ENCODE measurements at places on chromosomes 1 and 21.

DNA sequence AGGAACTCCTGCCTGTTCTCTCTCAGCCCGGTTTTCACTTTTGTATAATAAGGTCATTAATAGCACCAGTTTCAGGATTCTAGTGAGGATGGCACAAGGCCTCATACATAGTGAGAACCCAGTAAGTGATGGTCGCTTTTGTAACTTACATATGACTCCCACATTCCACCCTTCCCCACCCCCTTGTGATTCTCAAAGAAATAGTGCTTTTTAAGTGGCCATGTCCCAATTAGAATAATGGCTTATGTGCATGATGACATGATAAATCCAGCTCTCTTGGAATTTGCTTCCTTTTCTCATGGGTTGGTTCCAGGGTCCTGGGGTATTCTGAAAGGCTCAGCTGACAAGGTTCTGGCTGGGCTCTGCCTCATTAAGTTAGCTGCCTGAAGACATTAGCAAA lies 189.9 kb downstream of the URB2 start:
- no peak for DNase-seq

- DNase-seq, result peak; percentile 27
Observed at GRCh38 chr1:43147625-43148327, 24.3 kb downstream of the EBNA1BP2 start.

GRCh38 chr1:161676441-161676840 lies 13.5 kb downstream of the FCGR2B start:
- no peak for DNase-seq

- DNase-seq, result no peak
Observed at GRCh38 chr1:9028921-9029705, 2.9 kb upstream of the SLC2A7 start.

GRCh38 chr1:64312431-64312830 lies 109.0 kb downstream of the UBE2U start:
- no peak for DNase-seq

- DNase-seq, result no peak
Observed at GRCh38 chr1:160722726-160723125, 11.1 kb upstream of the CD48 start.

- DNase-seq, result no peak
Observed at GRCh38 chr1:183778568-183779433, 26.1 kb upstream of the RGL1 start.

DNA sequence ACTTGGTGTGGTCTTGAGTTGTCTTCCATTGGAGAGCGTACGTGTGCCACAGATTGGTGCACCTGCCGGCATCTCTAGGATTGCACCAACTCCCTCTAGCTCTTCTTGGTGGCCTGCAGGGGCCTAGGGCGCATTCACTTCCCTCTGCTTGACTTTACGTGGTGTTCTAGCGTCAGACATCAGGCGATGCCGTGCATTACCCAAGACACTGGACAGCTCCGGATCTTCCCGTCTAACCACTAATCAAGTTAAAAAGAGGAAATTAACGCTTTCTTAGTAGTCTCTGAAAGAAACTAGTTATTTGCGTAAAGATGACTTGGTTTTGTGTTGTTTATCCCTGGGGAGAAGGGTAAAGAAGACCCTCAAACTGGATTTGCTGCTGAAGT lies 510 bp upstream of the IL10RB start:
- DNase-seq, result no peak

DNA sequence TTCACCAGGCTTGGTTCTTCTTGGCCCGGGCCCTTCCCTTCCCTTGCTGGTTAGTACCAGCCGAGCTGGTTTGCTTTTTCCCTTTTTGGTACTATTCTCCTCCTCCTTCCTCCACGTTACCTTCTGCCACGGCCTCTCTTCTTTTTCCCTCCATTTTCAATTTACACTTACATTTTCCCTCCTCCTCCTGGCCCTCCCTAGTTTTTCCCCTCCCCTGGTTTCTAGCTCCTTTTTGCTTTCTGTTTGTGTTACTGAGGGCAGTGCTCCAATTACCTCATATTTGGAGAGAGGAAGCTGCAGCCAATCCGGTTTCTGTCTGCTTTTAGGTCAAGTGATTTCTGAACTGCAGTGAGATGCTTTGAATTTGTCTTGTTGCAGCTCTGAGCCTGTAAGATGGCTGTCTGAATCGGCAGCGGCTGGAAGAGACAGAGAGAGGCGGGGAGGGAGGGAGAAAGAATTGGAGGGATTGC lies 63.7 kb downstream of the MACF1 start:
- peak; percentile 66 for DNase-seq

- no peak for DNase-seq
Observed at GRCh38 chr1:107547363-107548155, 406.7 kb downstream of the NTNG1 start.

GRCh38 chr1:61224609-61225008 lies 142.2 kb downstream of the NFIA start:
- no peak for DNase-seq

GRCh38 chr21:15837645-15838044 lies 107.9 kb downstream of the USP25 start:
- DNase-seq, result no peak

GRCh38 chr21:15000081-15000480 lies 64.7 kb downstream of the NRIP1 start:
- DNase-seq, result no peak

GRCh38 chr1:79781261-79781660 lies 774.7 kb upstream of the ADGRL4 start:
- no peak for DNase-seq

DNA sequence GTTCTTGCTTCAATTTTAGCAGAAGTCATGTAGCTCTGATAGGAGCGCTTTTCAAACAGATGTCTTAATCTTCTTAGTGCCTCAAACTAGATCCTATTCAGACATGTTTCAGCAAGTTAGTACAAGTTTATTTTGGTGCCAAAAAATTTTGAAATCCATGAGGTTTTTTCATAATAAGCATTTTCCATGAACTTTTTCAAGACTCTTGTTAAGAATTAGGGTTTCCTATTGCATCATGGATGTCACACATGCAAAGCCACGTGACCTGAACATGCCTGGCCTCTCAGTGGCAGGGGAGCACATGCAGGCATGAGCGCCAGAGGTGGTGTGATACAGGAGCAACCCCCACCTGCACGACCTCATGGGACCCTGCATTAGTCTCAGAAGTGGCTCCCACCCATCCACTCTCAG lies 67.6 kb downstream of the POFUT2 start:
- DNase-seq, result no peak

- DNase-seq, result no peak
Observed at GRCh38 chr1:238153939-238154338, 263.2 kb upstream of the ZP4 start.

DNA sequence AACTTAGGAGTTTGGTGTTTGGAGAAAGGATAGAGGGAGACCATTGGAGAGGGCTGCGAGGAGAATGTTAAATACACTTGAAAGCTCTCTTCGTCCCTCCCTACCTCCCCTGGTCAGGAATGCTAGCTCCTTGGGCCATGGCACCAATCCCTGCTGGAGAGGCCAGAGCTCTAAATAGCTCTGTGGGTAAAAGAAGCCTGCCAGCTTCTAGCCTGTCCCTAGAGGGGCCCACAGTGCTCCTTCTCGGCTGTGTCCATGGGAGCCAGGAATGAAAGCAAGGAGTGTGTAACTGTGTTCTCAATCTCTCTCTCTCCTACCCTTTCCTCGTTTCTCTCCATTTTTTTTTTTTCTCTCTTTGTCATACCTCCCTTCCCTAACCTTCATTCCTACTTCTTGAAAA lies at the start of gene CCDC190:
CCDC190 (minus strand) TSS at position 75 of the 400 bp plus-strand sequence. CDS start 1,529 bp downstream, outside the sequence.
- no peak for DNase-seq

- DNase-seq, result no peak
Observed at GRCh38 chr1:28148880-28149195, 27.7 kb downstream of the PTAFR start.

GRCh38 chr21:44298301-44298700 lies 1.6 kb upstream of the PFKL start:
- DNase-seq, result peak; percentile 16

DNA sequence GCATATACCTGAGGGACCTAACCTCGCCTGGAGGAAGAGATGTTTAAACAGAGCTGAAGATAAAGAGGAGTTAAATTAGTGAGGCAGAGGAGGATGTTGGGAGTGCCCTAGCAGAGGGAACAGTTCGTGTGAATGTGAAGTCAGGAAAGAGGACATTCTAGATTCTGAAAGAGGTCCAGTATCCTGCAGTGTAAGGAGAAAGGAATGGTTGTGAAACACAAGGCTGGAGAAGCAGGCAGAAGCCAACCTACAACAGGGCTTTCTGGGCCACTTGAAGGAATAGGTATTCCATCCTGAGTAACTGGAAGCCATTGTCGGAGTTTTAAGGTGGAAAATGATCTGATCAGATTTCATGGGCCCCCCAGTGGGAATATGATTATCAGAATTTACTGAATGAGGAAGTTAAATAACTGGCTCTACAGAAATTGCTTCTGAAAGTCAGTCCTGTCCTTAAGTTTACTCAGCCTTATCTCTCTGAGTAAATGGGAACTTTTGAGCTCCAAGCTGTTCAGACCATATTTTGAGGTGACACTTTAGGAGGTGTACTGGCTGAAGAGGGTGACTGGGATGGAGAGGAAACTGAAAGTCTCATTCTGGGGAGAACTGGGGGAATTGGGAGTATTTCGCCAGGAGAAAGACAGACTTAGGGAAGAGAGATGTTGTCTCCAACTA lies 24.4 kb upstream of the FAAH start:
- DNase-seq, result no peak

GRCh38 chr1:179177615-179178014 lies 51.9 kb downstream of the ABL2 start:
- no peak for DNase-seq

- no peak for DNase-seq
Observed at GRCh38 chr1:68046885-68047658, 3.4 kb downstream of the DIRAS3 start.

GRCh38 chr1:244451539-244451950 lies at the start of gene ADSS2:
ADSS2 (minus strand) TSS chr1:244451909; CDS start chr1:244451817, 92 bp downstream.
- no peak for DNase-seq

DNA sequence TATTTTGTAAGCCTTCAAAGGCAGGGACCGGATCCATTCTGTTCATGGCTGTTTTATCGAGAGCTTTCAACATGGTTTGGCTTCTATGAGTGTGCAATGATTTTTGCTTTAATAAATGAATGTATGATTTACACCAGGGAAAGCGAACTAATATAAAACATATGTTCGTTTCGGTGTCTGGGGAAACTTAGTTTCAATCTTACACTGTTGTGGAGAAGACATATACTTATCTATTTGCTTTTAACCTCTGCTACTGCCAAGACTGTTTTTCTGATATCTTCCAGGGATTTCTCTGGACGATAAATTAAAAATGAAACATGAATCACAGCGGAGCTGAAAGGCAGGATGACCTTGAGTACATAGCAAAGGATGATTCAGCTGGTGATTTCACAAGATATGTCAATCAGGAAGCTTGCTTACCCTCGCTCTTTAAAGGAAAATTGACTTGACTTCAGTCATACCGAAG lies 14.7 kb upstream of the CYYR1 start:
- DNase-seq, result no peak

GRCh38 chr21:44603109-44603875 lies 2.9 kb downstream of the KRTAP10-7 start:
- DNase-seq, result no peak

- DNase-seq, result no peak
Observed at GRCh38 chr21:39321424-39321823, 8.0 kb upstream of the BRWD1 start.

DNA sequence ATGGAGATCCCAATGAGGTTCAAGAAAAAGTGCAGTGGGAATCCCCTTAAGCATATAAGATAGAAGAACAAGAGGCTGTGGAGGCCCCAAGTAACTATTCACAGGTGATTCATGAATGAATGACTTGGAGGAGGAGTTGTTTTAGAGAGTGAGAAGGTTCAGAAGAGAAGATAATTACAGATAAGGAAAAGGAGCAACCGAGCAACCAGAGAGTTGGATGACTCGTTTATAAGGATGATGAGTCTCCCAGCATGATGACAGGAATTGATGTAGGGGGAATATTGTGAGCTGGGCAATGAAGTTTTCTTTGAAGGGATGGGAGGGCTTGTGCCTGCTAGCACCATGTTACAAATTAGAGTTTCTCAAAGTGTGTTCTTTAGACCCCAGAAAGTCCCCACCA lies 9.8 kb downstream of the C8A start:
- no peak for DNase-seq

- no peak for DNase-seq
Observed at GRCh38 chr1:236289492-236290131, 7.9 kb upstream of the ERO1B start.

DNA sequence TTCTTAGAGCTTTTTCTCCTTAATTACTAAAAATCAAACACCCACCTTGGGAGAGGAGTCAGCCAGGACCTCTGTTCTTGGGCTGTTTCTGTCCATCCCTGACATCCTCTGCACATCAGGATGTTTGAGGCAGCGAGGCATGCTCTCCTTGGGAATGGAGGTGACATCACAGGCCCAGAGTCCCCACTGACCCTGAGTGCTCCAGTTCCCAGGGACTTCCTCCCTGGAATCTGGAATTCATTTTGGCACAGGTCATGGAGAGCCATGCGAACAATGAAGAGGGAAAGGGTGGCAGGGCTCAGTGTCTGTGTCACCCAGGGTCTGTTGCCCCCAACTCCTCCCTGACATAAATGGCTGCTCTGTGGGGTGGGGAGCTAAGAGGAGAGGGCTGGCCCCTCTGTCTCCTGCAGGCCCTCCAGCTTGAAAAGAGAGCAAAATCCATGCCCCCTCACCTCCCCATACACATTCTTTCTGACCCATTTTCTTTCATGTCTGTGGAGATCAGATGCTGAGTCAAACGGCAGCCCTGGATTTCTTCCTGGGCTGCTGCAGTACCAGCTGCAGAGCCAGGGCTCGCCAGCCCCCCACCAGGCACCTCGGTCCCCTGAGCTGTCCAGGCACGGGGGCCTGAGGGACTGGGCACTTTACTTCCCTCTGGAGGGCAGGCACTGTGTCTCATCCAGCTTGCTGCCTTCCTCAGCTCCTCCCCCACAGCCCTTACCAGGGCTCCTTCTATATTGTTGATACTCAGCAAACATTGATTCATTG lies 102.0 kb downstream of the NMNAT2 start:
- DNase-seq, result no peak

GRCh38 chr21:26057477-26058170 lies 112.9 kb downstream of the APP start:
- DNase-seq, result no peak

DNA sequence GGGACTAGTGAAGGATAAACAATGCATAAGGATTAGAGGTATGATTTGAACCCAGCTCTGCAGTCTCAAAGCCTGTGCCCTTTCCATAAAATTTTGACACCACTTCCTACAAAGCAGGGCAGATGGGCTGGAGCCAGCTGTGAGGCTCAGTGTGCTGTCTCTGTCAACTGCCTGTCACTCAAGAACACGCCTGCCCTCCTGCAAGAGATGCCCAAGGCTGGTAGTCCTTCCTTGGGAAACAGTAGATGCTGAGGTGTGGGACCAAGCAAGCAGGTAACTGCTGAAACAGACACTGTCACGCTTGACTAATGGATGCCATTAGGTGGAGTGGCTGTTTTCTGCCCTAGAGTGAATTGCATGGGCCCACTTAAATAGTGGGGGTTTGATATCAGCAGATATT lies 402.0 kb downstream of the PTPRU start:
- no peak for DNase-seq

- no peak for DNase-seq
Observed at GRCh38 chr21:42093991-42094421, 22.9 kb downstream of the UMODL1 start.
